Hepatocyte (in vitro differentiated cells): ENCODE measurements at places on chromosomes 7 and 10. TPM values are rescaled to one million over a fixed set of nuclear protein-coding genes. Genes with fewer than 3 reads are reported as not detected.

Gene C7orf57
- total RNA-seq, result 0.43 TPM in 1 of 2 replicates, not detected in the other

Gene UBE2D1
- total RNA-seq, result 26.6 and 28.7 TPM in 2 replicates

Gene CYREN
- 41.6 and 43.2 TPM in 2 replicates for total RNA-seq

Gene SPDYE6
- not detected in 2 replicates for total RNA-seq

Gene LIPM
- total RNA-seq, result not detected in 2 replicates

GRCh38 chr7:45122975-45123860 is 11.7 kb upstream of the TBRG4 start:
- no peak overlapping the region for H3K4me3 ChIP-seq
- no peaks in the 10 kb centered on the region for H3K36me3 ChIP-seq
- H3K4me1 ChIP-seq, result no peaks in the 10 kb centered on the region
- H3K27me3 ChIP-seq, result no peaks in the 10 kb centered on the region
- DNase-seq, result no peak
- no peak overlapping the region for H3K27ac ChIP-seq

- H3K36me3 ChIP-seq, result no peaks in the 10 kb centered on the region
- no peaks in the 10 kb centered on the region for H3K27me3 ChIP-seq
- H3K4me1 ChIP-seq, result peaks cover 18% of the 10 kb centered on the region
- DNase-seq, result peak; percentile 59
- peak overlapping the region; percentile 79 for H3K27ac ChIP-seq
Observed at GRCh38 chr7:75957021-75957736, 37.2 kb downstream of the TMEM120A start.

DNA sequence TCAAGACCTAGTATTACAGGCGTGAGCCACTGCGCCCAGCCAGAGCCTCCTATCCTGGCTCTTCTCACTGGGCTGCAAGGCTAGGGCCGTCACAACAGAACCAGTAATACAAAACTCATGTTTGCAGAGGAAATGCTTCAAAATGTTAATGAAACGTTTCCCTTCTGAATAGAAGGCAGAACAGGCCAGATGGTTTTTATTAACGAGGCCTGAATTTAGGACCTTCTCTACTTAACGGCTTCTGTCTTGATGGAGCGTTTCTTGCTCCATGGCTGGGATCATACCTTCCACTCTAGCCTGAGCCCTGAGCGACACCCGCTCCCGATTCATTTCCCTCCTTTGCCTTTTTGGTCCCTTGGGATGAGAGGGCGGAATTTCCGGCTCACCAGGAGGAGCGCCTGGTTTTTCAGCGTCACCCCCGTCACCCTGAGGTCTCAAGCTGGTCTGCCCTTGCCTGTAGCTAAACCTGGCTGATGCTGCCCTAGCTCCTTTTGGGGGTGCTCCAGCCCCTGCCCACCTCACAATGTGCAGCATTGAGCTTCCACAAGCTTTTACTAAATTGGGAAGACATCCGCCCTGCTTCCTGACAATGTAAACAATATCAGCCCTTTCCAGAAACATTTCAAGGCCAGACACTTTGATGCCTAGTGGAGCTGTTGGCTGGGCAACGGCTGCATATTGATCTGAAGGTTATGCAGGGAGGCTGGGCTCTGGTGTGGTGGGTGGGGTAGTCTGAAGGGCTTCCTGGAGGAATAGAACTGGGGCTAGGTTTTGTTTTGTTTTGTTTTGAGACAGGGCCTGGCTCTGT is 5.2 kb downstream of the CLIP2 start:
- H3K27me3 ChIP-seq, result no peaks in the 10 kb centered on the region
- peaks cover 35% of the 10 kb centered on the region for H3K4me1 ChIP-seq
- H3K27ac ChIP-seq, result peak overlapping the region; percentile 86
- DNase-seq, result no peak

- H3K27me3 ChIP-seq, result no peaks in the 10 kb centered on the region
- H3K4me1 ChIP-seq, result no peaks in the 10 kb centered on the region
- H3K27ac ChIP-seq, result no peak overlapping the region
- H3K4me3 ChIP-seq, result no peak overlapping the region
- H3K36me3 ChIP-seq, result no peaks in the 10 kb centered on the region
- DNase-seq, result peak; percentile 13
Observed at GRCh38 chr7:149071641-149072437, 18.7 kb downstream of the ZNF786 start.

GRCh38 chr7:25851332-25852210 is 300.4 kb upstream of the NFE2L3 start:
- peaks cover 65% of the 10 kb centered on the region for H3K4me1 ChIP-seq
- no peaks in the 10 kb centered on the region for H3K36me3 ChIP-seq
- peak; percentile 94 for DNase-seq
- peak overlapping the region; percentile 90 for H3K27ac ChIP-seq
- no peaks in the 10 kb centered on the region for H3K27me3 ChIP-seq

- no peaks in the 10 kb centered on the region for H3K27me3 ChIP-seq
- H3K4me3 ChIP-seq, result no peak overlapping the region
- DNase-seq, result no peak
- peaks cover 3% of the 10 kb centered on the region for H3K4me1 ChIP-seq
- H3K27ac ChIP-seq, result no peak overlapping the region
Observed at GRCh38 chr10:124265391-124265745, 153.4 kb downstream of the OAT start.

DNA sequence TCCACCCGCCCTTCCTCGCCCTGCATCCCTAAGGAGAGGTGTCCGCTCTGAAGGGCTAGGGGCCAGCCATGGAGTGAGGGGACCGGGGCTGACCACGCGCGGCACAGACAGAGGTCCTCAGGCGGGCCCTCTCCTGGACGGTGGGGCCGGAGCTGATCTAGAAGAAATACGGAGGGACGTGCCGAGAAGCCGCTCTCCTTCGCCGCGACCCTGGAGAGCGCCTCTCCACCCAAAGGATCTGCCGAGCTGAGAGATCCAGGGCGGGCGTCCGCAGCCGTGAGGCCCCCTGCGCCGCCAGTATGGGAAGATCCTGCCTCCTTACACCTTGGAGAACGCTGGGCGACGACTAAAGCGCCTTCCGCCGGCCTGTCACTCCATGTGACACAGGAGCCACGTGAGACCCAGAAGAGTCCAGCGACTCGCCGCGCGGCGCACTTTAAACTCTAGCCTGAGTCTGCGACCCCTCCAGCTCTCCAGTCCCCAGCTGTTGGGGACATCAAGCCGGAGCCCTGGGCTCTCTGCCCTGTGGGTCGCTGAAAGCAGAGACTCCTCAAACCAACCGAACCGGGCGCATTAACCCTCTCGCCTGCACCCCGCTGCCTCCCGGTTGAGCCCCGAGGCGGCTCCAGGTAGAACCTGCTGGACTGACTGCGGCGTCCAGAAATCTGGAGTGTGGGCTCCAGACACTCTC is 1.5 kb upstream of the SFMBT2 start:
- peaks cover 54% of the 10 kb centered on the region for H3K27me3 ChIP-seq
- no peak overlapping the region for H3K27ac ChIP-seq
- no peak overlapping the region for H3K4me3 ChIP-seq
- DNase-seq, result peak; percentile 63
- no peaks in the 10 kb centered on the region for H3K36me3 ChIP-seq

- no peak overlapping the region for H3K4me3 ChIP-seq
- no peaks in the 10 kb centered on the region for H3K4me1 ChIP-seq
- no peaks in the 10 kb centered on the region for H3K36me3 ChIP-seq
- no peak overlapping the region for H3K27ac ChIP-seq
Observed at GRCh38 chr7:51144178-51144577, 172.4 kb downstream of the COBL start.

- no peak overlapping the region for H3K4me3 ChIP-seq
- no peaks in the 10 kb centered on the region for H3K36me3 ChIP-seq
- H3K4me1 ChIP-seq, result no peaks in the 10 kb centered on the region
- no peaks in the 10 kb centered on the region for H3K27me3 ChIP-seq
- DNase-seq, result peak; percentile 57
- no peak overlapping the region for H3K27ac ChIP-seq
Observed at GRCh38 chr7:82234457-82235049, 209.0 kb downstream of the CACNA2D1 start.

- no peaks in the 10 kb centered on the region for H3K27me3 ChIP-seq
- no peaks in the 10 kb centered on the region for H3K36me3 ChIP-seq
- DNase-seq, result peak; percentile 48
Observed at GRCh38 chr7:101488826-101489572, 126.3 kb downstream of the COL26A1 start.

DNA sequence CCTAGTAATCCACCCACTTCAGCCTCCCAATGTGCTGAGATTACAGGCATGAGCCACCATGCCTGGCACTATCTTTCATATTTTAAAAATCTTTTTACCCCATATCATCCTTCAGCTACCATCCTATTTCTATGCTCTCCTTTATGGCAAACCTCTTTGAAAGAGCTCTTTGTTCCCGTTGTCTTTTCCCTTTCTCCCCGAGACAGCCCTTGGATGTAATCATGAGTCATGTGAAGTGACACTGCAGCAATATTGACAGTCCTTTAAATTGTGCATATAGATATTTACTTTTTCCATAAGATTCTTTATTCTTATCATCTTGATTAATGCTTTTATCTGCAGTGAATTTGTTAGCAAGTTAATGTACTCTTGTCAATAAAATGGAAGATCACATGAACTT is 286.6 kb downstream of the ANKRD7 start:
- no peaks in the 10 kb centered on the region for H3K36me3 ChIP-seq
- H3K27ac ChIP-seq, result no peak overlapping the region
- H3K4me3 ChIP-seq, result no peak overlapping the region
- H3K4me1 ChIP-seq, result no peaks in the 10 kb centered on the region

DNA sequence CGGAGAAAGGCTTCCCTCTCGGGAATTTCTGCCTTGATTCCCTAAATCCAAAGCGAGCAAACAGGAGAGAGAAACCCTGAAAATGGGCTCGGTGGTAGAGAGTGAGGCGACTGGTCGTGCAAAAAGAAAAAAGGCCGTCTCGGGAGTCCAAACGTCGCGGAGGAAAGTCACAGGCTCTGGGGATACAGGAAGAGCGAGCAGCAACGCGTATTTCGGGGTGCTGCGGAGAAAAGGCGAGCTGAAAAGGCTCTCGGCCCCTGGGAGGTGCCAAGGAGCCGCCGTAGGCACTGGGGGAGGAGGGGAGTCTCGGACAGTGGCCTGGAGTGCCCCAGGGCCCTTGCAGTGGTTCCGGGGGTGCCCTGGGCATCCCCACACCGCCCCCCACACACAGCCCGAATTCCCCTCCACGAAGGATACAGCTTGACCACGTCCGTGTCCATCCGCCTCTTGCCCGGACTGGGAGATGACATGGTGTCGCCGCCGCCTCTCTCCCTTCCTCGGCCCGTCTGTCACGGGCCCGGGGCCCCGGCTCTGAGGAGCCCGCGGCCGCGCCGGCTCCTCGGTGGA is 591 bp downstream of the UBE2H start:
- H3K27ac ChIP-seq, result peak overlapping the region; percentile 92
- H3K27me3 ChIP-seq, result no peaks in the 10 kb centered on the region
- DNase-seq, result peak; percentile 59
- H3K4me3 ChIP-seq, result peak overlapping the region; percentile 85

- no peaks in the 10 kb centered on the region for H3K4me1 ChIP-seq
- no peak overlapping the region for H3K27ac ChIP-seq
- H3K4me3 ChIP-seq, result no peak overlapping the region
Observed at GRCh38 chr10:22606164-22606614, 108.2 kb downstream of the PIP4K2A start.
